ENCODE measurements at places on chromosomes 3 and 15. TPM values are rescaled to one million over a fixed set of nuclear protein-coding genes. Genes with fewer than 3 reads are reported as not detected.

The DPPA2 gene
- not detected for total RNA-seq

The TLR9 gene
- not detected for total RNA-seq

The GNAI2 gene
- total RNA-seq, result 374 TPM

The SEMA3B gene
- 12.4 TPM for total RNA-seq

The ACKR2 gene
- not detected for total RNA-seq

The FANCD2OS gene
- not detected for total RNA-seq

The GRK7 gene
- total RNA-seq, result 0.05 TPM

The CAV3 gene
- not detected for total RNA-seq

The FAM227B gene
- 6.2 TPM for total RNA-seq

The TRPM7 gene
- 64.0 TPM for total RNA-seq

The ALDH1A2 gene
- 0.30 TPM for total RNA-seq

The NANOGP8 gene
- total RNA-seq, result not detected

The GOLGA6D gene
- not detected for total RNA-seq

The TRIM42 gene
- not detected for total RNA-seq

The C3orf85 gene
- not detected for total RNA-seq

The ONECUT1 gene
- not detected for total RNA-seq

The UBAP1L gene
- total RNA-seq, result 2.8 TPM

The CFAP92 gene
- total RNA-seq, result 0.05 TPM

The NMD3 gene
- 97.0 TPM for total RNA-seq

The KCNAB1 gene
- 3.5 TPM for total RNA-seq

The DNAJC19 gene
- total RNA-seq, result 25.5 TPM

The OR5K2 gene
- not detected for total RNA-seq

The UPK1B gene
- not detected for total RNA-seq

The CIP2A gene
- total RNA-seq, result 19.8 TPM

The LRRC2 gene
- total RNA-seq, result 0.23 TPM

The CCDC39 gene
- not detected for total RNA-seq

The OXTR gene
- total RNA-seq, result 31.7 TPM

The BCHE gene
- total RNA-seq, result 54.9 TPM

The STAB1 gene
- 1.1 TPM for total RNA-seq

The PLSCR5 gene
- total RNA-seq, result not detected

The KBTBD13 gene
- not detected for total RNA-seq

The ARGFX gene
- total RNA-seq, result not detected

The MYZAP gene
- total RNA-seq, result under 0.01 TPM

The TGM5 gene
- total RNA-seq, result not detected

The NDUFB4 gene
- total RNA-seq, result 46.0 TPM

The WWTR1 gene
- total RNA-seq, result 56.1 TPM

The CKMT1A gene
- not detected for total RNA-seq

The PRR20G gene
- total RNA-seq, result not detected

The PDE8A gene
- 29.2 TPM for total RNA-seq

The ITIH1 gene
- total RNA-seq, result not detected

The PLA2G4E gene
- total RNA-seq, result not detected

The TIMMDC1 gene
- total RNA-seq, result 51.8 TPM

The MESP1 gene
- under 0.01 TPM for total RNA-seq

The CHRNA5 gene
- 0.59 TPM for total RNA-seq

The TMC3 gene
- total RNA-seq, result not detected

The RHOV gene
- total RNA-seq, result under 0.01 TPM

The GHSR gene
- total RNA-seq, result not detected

Data from smooth muscle cell of the umbilical artery (primary cell).